Hindlimb muscle (tissue), 1 donor: ENCODE measurements at places on chromosomes 4 and X.

GRCh38 chr4:185534866-185535611, at the start of gene PDLIM3:
TSS of gene PDLIM3 (minus strand) at chr4:185535507. CDS start at chr4:185535434, 73 bp downstream.
- peak; percentile 61 for DNase-seq

DNA sequence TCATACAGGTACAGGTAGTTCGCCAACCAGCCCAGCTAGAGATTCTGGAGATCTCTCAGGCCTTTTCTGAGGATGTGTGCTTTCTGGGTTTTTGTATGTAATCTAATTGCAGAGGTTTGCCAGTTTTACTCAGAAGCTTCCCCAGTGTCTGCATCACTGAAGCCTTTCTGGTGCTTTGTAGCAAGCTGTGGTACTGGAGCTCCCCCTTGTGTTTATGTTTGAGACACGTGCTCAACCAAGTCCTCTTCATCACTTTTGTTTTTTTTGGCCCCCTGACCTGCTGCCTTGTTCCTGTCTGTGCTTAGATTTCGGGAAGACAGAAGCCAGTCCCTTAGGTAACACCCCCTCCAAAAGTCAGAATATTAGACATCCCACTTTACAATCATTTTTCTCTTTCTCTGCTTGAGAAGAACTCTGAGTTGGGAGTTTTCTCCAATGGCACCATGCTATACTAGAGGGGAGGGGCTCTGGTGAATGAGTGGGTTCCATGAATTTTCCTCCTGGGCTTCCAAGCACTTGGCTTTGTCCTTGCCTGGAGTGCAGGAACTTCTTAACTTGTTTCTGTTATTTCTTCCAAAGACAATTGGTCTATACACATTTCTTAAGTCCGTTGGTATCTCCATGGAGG, 128.4 kb upstream of the TBC1D9 start:
- DNase-seq, result peak; percentile 65

- DNase-seq, result no peak
Measured at GRCh38 chrX:13815664-13816063, 1.2 kb downstream of the GPM6B start.

- DNase-seq, result no peak
Measured at GRCh38 chrX:45830343-45830742, 629.7 kb upstream of the DIPK2B start.

DNA sequence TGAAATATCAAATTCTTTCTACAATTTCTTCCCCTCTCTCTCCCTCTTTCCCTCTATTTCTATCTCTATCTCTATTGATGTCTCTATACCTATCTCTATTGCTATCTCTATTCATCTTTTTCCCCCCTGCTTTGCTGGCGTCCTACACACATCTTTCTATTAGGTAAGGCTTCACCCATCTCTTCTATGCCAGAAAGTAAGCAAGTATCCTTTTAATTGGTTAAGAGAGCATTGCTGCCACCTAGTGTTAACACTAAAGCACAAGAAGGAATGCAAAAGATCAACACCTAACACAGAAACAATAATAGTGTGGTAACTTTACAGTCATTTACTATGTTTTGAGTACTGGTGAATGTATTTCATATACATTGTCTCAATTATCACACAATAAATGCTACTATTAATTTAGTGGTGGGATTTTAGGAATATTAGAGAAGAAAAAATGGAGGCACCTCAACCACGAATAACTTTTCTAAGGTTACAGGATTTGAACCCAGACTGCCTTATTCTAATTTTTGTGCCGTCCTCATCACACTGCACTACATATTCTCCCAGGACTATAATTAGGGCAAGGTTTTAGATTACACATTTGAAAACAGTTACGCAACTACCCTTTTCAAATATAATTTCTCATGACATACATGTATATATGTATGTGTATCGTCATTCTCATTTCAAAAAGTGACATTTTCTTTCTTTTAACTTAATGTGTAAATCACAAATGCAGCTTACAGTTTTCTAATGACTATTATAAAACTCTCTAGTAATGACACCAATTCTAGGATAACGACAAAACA, 3.7 kb upstream of the C4orf36 start:
- peak; percentile 53 for DNase-seq

DNA sequence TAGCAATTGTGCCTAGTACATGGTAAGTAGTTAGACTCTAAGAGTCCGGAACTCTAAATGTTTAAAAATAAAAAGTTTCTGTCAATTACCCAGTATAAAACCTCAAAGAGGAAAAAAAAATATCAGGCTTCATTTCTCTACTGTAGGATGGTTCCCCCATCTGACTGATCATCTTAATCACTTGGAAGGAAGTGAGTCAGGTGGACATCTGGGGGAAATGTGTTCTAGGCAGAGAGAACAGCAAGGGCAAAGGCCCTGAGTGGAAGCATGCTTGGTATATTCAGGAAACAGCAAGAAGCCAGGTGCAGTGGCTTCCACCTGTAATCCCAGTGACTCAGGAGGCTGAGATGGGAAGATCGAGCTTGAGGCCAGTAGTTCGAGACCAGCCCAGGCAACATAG, 2.9 kb upstream of the EIF1AX start:
- DNase-seq, result no peak

GRCh38 chr4:81509822-81510221, 38.1 kb upstream of the RASGEF1B start:
- DNase-seq, result no peak

- DNase-seq, result no peak
Measured at GRCh38 chrX:105552395-105552794, 269.9 kb upstream of the NRK start.

DNA sequence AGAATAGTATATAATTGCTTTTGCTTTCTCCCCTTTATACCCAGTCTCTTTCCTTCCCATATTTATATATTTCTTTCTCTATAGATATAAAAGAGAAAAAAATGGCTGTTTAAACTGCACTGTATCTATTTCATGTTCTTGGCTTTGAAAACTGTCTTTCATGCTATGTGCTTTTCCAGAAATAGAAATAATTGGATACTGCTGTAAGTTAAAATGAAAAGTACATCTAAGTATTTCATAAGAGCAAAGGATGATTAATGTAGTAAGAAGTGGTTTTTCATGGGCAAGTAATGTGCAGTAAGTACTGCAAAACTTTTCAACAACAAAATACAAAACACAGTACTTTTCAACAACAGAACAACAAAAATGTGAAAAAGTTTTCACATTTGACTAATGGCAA, 237.9 kb downstream of the SNCA start:
- DNase-seq, result no peak

DNA sequence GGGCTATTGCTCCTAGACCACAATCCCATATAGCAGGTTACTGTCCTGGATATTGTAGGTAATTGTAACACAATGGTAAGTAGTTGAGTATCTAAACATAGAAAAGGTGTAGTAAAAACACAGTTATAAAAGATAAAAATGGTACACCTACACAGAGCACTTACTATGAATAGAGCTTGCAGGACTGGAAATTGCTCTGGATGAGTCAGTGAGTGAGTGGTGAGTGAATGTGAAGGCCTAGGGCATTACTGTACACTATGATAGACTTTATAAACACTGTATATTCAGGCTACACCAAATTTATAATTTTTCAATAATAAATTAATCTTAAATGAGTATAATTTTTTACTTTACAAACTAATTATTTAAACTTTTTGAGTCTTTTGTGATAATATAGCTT, 425.7 kb downstream of the PABPC4L start:
- DNase-seq, result no peak

DNA sequence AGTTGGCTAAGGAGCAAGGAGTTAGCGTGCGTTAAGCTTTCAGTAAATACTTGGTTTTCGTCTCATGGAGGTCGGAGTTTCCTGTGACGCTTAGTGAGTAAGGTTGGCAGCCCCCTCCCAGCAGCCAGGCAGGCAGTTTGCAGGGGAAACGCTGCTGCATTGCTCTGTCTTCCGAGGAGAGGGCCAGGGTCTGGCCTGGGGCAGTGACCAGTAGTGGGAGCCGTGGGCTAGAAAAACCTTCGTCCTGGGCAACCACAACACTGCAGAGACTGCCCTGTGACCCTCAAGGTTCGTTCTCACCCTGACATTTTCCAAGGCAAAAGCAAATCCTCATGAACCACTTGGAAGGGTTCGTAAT, 432 bp downstream of the TMEM175 start:
- DNase-seq, result no peak

DNA sequence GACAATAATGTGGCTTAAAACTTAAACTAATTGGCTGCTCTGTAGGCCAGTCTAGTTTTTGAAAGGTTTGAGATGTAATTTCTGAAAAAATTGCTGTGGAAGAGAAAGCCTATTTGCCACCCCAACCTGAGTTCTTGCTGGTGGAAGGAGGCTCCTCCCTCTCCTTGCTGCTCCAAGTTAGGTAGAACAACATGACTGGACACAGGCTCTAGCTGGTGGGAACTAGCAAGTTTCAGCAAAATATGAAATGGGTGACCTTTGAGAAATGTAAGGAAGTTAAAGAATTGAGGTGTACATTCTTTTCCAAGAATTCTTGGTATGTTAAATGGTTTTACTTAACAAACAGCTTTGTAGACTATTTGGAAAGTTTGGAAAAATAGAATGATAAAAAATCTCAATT, 8.0 kb downstream of the RPL34 start:
- DNase-seq, result no peak

GRCh38 chr4:43485196-43485595, 592.7 kb downstream of the GRXCR1 start:
- peak; percentile 1 for DNase-seq

DNA sequence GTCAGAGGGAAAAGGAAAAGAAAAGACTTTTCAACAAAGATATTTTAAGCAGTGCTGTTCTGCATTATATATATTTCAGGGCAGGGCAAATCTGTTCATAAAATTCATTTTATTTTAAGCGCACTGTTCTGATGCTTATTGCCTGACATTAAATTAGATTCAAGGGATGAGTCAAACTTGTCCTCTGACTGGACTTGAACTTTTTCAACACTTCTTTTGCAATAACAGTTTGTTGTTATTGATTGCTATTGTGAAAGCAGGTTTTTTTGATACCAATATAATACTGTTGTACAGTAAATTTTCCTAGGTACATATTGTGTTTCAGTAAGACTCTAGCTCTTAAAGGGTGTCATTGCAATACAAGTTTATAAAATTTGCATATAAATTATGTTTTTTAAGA, 481.3 kb downstream of the NAF1 start:
- DNase-seq, result no peak

DNA sequence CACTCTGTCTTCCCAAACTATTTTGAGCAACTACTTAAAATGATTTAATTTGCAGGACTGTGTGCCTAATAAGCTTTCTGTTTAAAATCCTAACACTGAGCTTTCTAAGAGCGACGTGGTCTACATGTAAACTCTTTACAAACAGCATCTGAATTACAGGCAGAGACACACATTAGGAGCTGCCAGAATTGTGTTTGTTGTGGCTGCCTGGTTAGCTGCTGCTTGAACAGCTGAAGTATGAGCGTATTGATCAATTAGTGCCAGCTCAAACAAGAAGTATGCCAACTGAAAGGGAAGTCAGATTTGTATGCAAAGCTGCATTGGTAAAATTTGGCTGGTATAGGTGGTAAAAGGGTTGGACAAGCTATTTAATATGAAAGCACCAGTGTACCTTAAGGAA, 384.4 kb downstream of the PCDH7 start:
- DNase-seq, result no peak

DNA sequence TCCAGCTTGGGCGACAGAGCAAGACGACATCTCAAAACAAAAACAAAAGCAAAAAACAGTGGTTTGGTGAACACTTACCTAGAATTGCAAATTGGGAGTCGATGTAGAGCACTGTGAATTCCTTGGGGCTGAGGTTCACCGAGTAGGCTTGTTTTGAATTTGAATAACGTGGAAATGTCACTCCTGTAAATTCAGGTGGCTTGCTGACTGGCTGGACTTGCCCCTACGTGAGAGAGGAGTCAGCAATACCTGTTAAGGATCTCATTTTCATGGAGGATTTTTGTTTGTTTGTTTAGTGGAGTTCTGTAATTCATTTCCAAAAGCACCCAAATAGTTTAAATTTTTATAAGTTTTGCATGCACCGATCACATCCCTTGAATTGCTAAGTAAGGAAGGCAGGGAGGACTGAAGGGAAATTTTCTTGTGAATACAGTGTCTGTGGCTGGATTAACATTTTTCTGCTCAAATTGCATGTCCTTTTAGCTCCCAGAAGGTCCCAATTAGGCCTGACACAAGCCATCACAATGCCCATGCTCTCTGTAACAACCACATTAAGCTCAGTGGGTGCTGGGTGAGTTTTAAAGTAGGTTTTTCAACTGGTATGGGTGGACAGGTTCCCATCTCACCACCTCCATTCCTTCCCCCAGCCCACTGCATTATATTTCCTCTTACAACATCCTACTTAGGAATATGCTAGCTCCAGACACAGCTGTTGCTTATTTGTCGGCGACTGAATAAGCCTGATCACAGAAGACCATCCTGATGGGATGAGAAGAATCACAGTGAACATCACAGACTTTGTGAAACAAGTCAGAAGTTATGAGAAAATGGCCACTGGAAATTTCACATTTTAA, 58.5 kb upstream of the TTC29 start:
- no peak for DNase-seq

DNA sequence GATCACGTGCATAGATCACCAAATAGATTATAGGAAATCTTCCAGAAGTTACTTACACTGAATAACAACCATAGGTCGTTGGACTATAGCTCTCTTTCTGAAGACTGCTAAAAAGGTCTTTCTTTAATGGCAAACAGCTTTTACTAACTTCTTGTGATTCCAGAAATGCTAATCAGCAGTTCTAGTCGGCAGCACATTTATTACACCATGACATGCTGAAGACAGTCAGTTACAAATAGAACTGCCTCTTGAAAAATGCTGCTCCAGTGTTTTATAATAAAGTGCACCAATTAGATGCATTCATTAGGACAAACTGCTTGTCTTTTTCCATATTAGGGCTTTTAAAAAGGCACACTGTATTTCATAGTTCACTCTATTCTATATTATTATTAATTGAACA, 488.2 kb downstream of the PABPC4L start:
- DNase-seq, result no peak

- no peak for DNase-seq
Measured at GRCh38 chr4:56123051-56123450, 174.3 kb downstream of the CEP135 start.

DNA sequence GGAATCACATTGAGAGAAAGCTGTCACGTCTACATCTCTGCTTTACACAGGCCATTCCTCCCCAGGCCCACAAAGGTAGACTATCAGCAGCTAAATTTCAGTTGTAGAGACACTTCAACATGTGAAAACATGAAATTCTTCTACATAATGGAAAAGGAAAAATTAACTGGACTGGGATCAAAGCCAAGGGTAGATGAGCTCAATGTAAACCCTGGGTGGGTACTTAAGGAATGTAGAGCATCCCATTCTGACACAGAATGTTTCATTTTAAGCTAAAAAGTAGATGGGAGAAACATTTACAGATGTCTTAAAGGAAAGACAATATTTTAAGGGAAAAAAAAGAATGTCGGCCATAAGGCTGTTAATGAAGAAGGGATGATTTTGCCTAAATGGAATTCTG, 51.3 kb upstream of the NPNT start:
- DNase-seq, result no peak

GRCh38 chr4:182085051-182085480, 158.1 kb upstream of the TENM3 start:
- DNase-seq, result no peak

DNA sequence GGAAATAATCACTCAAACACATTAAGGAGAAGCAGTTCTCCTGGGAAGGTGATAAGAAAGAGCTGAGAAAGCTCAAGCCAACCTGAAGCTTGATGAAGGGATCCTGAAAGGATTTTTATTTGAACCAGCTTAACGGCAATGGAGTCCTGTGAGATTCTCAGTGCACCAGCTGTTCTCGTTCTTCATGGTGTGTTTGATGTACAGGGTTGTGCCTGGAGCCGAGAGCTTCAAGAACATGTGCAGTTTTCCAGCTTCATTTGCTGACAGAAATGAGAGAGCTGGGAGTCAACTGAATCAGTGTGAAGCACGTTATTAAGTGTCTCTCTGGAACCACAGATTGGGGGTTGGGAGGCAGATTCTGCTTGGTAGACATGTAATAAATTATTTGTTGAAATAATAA, 115.7 kb downstream of the ANKRD50 start:
- DNase-seq, result no peak
